ENCODE measurements at places on chromosomes 13 and 19.

GRCh38 chr13:24207841-24208667 lies 47.5 kb downstream of the SPATA13 start:
- DNase-seq = no peak

DNA sequence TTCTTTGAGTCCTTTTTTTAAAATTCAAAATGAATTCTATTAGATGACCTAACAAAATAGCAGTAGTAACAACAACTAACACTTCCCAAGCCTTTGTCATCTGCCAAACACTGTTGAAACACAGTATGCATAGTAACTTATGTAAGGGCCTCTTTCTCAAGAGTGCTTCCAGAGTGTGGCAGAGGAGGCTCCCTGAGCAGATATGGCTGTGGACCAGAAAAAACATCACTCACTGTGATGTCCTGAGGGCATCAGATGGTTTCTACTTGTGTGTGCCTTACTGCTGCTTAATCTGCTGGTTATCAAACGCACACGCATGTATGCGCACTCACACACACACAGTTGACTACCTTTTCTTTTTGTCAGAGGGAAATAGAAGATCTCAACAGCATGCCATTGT lies 110.8 kb downstream of the DLEU7 start:
- no peak for DNase-seq

- DNase-seq = no peak
Observed at GRCh38 chr13:77143431-77143830, 116.5 kb upstream of the FBXL3 start.

DNA sequence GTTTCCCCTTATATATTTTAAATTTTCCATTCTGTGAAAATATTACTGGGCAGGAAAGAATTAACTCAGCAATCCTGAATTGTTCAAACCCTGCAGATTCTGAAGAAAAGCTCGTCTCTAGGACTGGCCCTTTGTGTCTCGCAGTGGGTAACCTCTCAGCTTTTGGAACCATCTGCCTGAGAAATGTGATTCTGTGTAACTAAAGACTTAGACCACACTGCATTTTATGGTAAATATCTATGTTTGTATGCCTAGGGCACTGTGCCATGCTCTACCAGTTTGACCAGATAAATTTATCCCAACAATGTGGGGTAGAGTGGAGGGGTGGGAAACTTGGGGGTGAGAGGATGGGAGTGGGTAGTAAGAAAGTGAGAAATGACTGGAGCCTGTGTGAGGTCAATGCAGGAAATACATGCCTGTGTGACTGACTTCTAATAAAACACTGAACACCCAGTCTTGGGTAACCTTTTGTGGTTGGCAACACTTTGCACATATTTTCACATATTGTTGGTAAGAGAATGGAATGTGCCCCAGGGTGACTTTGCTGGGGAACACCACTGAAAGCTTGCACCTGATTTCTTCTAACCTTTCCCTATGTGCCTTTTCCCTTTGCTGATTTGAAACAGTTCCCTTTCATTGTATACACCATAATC lies 1181.9 kb downstream of the OLFM4 start:
- DNase-seq = no peak

DNA sequence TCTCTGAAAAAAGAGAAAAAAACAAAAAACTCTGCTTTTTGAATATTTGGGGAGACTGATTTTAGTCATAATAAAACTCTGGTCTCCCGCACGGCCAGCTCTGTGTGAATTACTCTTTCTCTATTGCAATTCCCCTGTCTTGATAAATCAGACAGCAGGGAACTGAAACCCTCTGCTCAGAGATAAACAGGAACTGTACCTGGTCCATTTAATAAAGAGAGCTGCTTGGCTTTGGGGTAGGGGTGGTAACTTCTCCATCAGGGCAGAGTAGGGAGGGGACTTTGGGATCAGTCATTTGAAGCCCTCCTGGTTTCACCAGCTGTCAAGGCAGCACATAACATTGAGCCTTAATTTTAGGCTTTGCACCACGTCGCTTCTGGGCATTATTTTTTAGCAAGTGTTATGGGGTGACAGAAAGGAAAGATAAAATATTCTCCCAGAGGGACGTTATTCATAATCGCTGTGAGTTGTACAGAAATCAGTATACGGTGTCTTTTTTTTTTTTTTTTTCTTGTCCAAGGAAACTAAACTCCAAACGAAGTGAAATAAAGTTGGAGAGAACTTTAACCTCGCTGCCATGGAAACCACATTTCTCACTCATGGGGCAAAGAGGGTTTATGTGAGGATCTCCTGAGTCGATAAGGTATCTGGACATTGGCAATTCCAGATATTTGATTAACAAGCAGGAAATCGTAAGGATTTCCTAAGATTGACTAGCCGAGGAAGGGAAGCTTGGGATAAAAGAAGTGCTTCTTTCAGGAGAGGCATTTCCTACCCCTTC lies 99.0 kb upstream of the MRI1 start:
- no peak for DNase-seq

DNA sequence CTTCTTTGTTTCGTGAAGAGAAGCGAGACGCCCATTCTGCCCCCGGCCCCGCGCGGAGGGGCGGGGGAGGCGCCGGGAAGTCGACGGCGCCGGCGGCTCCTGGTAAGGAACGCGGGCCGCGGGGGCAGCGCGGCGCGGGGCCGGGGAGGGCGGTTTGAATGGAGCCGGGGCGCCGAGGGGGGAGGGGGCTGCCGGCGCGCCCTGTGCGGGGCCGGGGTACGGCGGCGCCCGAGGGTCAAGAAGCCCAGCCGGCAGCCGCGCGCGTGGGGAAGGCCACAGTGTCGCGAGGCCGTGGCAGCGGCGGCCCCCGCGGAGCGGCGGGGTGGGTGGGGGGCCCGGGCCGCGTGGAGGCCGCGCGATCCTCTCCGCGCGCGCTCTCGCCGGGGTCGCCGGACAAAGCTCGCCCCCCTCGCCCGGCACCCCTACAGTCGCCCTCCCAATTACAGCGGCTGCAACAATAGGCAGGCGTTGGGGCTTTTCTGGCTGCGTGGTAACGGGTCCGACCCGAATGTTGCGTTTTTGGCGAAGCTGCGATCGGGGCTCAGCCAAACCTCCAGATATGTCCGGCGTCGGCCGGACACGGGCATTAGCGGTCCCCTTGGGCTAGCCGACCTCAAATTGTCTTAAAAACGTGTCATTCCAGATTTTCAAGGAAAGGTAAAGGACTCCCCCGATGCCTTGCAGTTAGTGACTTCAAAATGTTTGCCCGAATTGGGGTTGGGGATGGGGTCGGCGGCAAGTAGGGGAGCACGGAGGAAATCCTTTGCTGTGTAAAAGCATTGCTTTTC lies 437 bp downstream of the SMARCA4 start:
- DNase-seq = no peak

- no peak for DNase-seq
Observed at GRCh38 chr19:30449673-30450072, 77.5 kb downstream of the ZNF536 start.

GRCh38 chr13:50235604-50236342 lies 220.5 kb downstream of the KCNRG start:
- DNase-seq = no peak
